ENCODE measurements at places on chromosomes 12 and 14. TPM values are rescaled to one million over a fixed set of nuclear protein-coding genes. Genes with fewer than 3 reads are reported as not detected.

- no peak for DNase-seq
These were observed 194.2 kb downstream of the NTF3 start for GRCh38 chr12:5626151-5626550.

Gene CACNA2D4
- 1.1 TPM for total RNA-seq

Gene IGF1
- 3.2 TPM for total RNA-seq

Gene PRB3
- total RNA-seq: not detected
